ENCODE measurements at places on chromosomes 1 and 21.

GRCh38 chr1:4526747-4527146 lies 127.7 kb upstream of the AJAP1 start:
- DNase-seq, result no peak

DNA sequence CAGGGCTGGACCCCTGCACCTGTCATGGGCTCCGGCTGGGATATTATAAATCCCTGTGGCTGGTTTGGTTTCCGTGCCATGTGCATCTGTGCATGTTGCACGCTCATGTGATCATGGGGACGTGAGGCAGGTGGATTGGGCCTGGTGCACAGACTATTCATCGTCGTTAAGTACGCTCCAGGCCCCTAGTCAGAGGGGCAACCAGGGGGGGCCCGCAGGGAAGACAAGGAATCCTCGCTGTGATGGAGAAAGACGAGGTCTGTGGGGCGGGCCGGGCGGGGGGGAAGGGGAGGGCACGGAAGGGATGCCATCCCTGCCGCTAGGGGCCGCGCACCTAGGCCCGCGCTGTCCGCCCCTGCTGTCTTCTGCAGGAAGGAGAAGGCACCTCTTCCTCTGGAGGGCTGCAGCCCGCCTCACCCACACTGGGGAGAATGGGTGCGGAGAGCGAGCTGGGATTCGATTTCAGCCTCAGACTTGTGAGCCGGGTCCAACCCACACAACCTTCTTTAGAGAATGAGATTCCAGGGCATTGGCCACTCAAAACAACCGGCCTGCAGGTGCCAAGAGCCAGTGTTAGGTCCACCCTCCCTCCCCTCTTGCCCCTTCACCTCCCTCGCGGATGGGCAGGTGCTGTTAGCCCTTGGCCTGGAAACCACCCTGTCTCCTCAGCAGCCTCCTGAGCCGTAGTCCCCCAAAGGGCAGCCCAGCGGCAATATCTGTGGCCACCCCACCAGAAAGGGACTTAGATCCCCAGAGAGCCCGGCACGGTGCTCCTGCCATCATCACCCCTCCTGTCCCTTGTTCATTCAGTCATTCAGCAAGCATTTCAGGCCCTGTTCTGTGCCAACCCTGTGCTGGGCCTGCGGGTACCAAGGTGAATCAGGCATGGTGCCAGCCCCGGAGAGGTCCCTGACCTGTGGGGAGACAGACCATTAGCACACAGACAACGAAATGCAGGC lies 950 bp upstream of the LRP8 start:
- no peak for DNase-seq

DNA sequence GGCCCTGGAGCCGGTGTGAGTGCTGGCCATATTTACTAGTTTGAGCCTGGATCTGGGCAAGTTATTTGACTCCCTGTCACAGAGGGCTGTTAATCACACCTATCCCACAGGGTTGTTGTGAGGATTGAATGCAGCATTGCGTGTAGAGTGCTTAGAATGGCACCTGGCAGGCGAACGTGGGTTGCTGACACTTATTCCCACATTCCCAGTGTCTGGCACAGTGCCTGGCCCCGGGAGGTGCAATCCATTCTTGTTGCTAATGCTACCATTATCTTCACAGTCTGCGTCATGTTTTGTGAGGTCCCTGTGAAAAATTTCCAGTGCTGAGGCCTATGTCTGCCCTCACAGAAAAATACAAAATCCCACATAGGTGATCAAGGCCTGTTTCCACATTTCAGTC lies 66.1 kb downstream of the CD2 start:
- DNase-seq, result no peak

DNA sequence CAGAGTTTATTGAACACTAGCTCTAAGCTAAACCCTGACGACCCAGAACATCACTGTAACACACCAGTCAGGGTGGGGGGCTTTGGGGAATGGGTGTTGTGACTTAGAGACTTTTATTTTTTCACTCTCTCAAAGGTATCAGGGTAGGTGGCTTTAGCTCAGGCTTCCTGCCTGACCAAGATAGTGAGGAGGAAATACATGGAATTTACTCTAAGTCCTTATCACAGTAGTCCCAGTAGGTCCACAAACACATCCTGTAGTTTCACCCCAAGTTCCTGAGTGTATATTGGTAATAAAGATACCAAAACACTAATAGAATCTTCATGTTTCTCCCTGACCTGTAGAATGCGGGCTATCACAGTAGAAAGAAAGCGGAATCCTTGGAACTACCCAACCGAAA lies 15.1 kb downstream of the GJA5 start:
- no peak for DNase-seq

DNA sequence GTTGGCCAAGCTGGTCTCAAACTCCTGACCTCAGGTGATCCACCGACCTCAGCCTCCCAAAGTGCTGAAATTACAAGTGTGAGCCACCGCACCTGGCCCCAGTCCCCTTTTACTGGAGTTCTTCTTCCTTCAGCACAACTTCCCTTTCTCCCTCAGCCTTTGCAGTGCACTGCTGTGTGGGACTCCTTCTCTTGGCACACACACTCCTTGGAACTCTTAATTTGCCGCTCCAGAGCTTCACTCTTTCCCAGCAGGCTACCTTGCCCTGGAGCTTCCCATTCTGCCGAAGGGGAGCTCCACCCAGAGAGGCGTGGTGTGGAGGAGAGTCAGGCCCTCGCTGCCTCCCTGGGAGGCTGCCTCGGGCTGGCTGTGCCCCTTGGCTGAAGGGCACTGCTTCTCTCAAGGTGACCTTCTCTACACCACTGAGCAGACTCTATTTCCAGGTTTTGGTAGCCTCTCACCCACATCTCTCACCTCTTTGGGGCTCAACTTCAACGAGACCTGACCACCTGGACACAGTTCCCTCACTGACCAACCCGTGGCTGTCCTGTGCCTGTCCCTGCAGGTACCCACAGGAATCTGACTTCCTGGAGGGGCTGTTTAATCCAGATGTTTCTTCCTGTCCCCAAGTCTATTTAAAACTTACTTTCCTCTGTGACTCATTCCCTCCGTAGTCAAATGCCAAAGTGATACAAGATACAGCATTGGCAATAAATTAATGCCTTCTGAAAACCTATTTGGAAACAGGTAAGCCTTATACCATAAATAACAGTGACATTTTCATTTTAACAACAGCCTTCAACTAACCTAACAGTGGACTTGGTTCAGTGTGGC lies 227.3 kb upstream of the KIAA0040 start:
- DNase-seq, result no peak

GRCh38 chr1:100835866-100836842 lies 58.5 kb downstream of the EXTL2 start:
- DNase-seq, result no peak

DNA sequence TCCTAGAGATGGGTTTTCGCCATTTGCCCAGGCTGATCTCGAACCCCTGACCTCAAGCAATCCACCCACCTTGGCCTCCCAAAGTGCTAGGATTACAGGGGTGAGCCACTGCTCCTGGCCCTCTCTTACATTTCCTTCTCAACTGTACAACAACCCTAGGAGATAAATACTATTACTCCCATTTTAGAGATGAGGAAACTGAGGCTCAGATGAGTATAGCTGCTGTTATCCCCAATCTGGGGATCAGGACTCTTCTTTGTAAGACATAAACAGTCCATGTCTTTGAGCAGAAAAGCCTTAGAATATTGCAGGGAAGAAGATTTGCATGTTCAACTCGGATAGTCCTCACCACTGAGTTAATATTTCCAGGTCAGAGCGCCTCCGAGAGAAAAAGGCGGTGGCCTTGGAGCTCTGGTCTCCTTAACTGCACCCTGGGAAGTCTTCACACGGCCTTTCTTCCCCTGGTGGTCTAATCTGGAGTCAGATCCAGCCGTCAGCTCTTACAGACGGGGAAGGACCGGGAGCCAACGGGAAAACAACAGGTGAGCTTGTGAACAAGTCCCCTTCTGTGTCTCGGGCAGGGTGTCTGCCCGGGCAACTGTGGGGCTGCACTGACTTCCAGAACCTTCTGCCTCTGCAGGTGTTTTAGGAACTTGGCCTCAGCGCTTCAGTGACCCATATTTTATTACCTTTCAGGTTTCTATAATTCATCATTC lies 5.9 kb upstream of the OLIG1 start:
- no peak for DNase-seq

DNA sequence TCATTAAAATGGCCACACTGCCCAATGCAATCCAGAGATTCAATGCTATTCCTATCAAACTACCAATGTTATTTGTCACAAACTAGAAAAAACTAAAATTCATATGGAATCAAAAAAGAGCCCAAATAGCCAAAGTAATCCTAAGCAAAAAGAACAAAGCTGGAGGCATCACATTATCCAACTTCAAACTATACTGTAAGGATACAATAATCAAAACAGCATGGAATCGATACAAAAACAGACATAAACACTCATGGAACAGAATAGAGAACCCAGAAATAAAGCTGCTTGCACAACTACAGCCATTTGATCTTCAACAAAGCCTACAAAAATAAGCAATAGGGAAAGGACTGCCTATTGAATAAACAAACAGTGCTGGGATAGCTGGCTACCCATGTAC lies 100.4 kb downstream of the FAF1 start:
- DNase-seq, result no peak

DNA sequence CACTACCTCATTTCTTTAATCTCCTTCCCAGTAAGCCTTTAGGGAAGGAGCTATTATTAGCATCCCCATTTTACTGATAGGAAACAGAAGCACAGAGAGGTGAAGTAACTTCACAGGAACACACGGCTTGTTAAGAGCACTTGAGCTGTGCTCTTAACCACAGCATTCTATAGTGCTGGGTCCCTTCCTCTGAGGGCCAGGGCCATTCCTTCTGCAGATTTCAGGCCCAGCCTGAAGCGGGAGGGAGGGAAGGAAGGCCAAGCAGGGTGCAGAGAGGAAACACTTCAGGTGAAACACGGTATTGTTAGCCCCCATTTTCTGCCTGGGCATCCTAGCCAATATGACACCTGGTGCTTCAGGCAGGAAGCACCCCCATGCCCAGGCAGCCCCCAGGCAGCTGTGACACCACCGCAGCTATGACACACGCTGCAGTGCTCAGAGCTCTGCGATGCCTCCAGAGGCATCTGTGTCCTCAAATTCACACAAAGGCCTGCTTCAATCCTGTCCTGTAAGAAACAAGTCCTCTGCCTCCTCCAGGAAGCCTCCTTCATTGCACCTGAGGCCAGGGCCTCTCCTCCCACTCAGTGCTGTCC lies 4.5 kb upstream of the EXTL1 start:
- no peak for DNase-seq

DNA sequence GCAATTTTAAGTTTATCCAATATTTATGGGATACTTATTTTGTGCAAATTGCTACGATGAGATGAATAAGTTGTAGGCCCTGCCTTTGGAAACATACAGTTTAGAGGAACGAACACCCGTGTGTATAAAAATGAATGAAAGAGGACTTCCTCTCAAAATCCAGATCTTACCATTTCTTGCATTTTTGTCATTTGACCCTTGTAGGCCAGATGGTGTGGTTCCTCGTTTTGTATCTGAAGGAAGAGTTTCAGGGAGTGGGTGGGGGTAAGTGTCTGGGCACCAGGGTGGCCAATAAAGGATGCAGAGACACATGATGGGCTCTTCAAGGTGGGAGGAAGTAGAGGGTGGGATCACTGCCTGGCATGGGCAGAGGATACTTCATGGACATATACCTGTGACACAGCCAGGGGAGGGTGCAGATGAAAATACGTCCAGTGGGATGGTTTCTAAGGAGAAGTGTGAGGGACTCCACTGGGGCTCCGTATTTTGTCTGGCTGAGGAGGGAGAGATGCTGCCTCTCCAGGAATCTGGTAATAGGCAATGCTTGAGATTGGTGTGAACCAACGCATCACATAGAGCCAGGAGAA lies 14.4 kb downstream of the MAPKAPK2 start:
- no peak for DNase-seq
